ENCODE measurements at places on chromosomes 2 and 18.

GRCh38 chr2:30188292-30188691 is 41.5 kb downstream of the YPEL5 start:
- no peak for DNase-seq

DNA sequence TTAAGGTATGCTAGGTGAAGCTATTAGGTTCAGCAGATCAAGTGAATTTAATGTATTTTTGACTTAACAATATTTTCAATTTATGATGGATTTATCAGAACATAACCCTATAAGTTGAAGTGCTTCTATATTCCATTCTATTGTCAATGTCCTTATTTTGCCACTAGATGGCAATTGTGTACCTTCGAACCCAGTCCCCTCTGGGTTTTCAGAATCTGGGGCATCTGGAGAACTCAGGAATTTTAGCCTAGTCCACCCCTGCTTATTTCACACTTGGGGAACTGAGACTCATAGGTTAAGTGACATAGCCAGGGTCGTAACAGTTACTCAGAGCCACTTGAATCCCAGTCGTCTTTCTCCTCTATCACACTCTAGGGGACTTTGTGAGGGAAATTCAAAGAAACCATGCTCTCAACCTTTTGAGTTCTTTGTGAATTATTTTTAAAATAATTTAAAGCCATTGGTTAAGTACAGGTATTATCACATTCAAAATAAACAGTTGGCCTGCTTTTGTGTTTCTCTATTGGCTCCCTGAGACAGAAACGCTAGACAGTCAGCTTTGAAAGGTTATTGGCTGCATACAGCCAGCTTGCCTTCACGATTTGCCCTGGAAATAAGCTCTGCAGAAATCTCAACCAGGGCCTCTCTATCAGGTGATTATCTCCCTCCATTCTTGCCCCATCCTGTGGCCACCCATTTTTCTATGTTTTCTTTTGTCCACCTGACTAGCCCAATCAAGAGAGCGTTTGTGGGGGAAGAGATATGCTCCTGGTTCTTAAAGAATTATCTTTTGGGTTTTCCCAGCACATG is 145.0 kb downstream of the TTC27 start:
- DNase-seq, result peak; percentile 25

GRCh38 chr2:216692636-216693413 is 2.5 kb downstream of the IGFBP5 start:
- peak; percentile 87 for DNase-seq

DNA sequence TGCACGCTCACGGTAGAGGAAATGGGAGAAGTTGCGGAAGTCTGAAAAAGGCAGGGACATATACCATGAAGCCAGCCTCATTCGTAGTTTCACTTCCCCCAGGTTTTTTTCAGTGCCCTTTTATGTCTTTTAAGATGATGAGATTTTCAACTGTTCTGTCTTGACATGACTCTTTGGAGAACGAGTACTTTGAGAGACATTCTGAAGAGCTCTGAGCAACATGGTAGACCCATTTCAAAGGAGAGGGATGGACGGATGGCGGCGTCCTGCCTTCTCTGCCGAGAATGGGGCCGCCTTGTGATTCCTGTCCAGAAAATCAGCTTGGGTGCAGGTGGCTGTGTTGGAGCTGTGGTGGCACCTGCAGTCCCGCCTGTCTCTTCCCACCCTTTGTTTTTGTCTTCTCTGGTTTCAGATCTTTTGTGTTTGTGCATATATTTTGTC is 41.7 kb downstream of the SH3BP4 start:
- DNase-seq, result no peak

DNA sequence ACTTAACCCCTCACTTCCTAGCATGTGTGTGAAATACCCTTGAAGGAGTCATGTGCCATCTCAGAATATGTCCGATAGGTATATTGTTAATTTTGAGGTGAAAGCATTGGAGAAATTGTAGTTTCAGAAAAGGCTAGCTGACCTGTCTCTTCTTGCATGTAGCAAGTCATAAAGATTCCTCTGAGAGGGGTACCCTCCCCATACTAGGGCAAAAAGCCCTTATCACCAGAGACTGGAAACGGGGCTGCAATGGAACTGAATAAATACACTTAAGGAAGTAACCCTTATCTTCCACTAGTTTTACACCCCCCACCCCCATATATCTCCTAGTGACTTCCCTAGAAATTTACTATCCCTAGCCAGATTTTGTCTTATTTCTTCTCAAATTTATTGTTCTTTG is 1.8 kb upstream of the SF3B6 start:
- no peak for DNase-seq

GRCh38 chr18:74589021-74589420 is 8.6 kb upstream of the ZNF407 start:
- DNase-seq, result no peak

- no peak for DNase-seq
Observed at GRCh38 chr18:11148680-11149440, 509 bp downstream of the PIEZO2 start.

DNA sequence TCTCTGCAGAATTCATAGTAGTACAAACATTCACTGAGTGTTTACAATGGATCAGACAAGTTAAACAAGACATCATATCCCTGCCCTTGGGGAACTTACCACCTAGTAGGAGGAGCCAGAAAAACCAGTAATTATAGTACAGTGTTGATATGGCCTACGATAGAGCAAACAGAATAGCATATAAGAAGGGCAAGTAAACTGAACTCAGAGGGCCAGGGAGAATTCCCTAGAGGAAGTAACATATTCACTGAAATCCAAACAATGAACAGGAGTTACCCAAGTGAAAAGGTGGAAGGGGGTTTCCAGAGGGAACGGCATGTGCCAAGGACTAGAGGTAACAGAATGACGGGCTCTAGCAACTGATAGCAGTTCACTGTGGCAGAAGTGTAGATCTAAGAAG is 34.1 kb downstream of the NHEJ1 start:
- no peak for DNase-seq

- no peak for DNase-seq
Observed at GRCh38 chr2:38438133-38438882, 61.2 kb upstream of the ATL2 start.

- DNase-seq, result no peak
Observed at GRCh38 chr18:8816220-8816619, 110.9 kb downstream of the MTCL1 start.

DNA sequence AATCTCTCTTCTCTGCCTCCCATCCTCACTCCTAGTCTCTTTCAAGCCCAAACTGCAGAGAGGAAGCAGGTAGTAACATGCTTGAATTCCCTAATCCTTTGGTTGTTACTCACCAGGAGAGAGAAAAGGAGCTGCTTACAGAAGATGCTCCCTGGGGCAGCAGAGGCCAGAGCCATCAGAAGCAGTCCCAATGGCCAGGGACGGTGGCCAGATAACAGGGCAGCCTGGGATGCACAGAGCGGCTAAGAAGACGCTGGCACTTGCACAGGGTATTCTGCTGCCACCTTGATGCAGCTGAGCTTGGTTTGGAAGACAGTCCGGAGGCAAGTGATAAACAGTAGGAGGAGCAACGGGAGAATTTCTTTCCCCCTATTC is 250 bp downstream of the DSC1 start:
- DNase-seq, result no peak

- DNase-seq, result no peak
Observed at GRCh38 chr2:172404824-172405223, 22.6 kb upstream of the ITGA6 start.

GRCh38 chr2:179181002-179181401 is 83.6 kb downstream of the SESTD1 start:
- no peak for DNase-seq

DNA sequence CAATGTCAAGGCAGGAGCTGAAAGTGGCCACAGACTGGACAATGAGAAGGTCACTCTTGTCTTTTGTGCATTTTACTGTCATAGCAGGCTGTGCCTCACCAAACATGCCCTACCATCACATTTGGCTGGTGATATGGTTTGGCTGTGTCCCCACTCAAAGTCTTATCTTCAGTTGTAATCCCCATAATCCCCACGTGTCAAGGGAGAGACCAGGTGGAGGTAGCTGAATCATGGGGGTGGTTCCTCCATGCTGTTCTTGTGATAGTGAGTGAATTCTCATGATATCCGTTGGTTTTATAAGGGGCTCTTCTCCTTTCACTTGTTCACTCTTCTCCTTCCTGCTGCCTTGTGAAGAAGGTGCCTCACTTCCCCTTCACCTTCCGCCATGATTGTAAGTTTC is 49.6 kb upstream of the STPG4 start:
- DNase-seq, result no peak

GRCh38 chr18:34773378-34773777 is 63.3 kb downstream of the DTNA start:
- no peak for DNase-seq

DNA sequence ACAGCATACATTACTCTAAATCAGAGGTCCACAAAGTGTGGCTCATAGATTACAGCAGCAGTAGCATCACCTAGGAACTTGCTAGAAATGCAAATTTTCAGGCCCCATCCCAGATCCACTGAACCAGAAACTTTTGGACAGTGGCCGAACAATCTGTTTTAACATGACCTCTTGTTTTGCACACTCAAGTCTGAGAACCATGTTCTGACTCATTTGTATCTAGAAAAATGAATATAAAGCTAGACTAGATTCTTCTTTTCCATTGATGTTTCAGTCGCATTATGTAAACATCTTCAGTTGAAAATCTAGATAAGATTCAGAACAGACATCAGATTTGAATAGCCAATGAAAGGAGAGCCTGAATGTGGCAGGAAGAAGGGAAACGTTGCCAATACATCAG is 608.8 kb downstream of the LRP1B start:
- peak; percentile 71 for DNase-seq

GRCh38 chr2:209314653-209315052 is 109.2 kb upstream of the MAP2 start:
- no peak for DNase-seq

DNA sequence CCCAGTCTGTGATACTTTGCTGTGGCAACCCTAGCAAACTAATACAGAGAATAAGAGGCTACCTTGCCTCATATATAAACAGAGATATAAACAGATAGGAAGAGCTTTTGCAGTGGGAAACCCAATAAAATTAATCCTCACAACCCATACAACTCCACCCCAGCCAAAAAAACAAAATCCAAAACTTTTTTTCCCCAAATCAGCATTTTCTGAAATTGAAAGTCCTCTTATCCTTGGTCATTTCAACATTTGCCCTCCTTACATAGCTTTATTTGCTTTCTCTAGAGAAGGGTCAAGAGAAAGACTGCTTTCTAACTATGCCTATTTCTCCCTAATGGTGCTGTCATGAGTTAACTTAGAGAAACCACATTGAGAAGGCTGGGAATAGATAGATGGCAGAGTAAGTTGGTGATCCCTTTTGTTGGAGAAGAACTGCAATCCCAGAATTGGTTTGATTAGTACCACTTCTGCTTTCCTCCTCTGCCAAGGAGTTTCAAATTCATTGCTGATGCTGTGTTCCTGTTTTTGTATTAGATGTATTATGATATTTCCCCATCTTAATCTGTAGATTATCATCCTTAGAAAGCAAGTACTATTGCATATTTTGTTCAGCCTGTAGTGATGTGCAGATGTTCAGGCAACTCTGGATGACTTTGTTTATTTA is 76.5 kb upstream of the B3GNT2 start:
- DNase-seq, result no peak

GRCh38 chr2:180692322-180692721 is 288.1 kb upstream of the UBE2E3 start:
- DNase-seq, result no peak

GRCh38 chr2:33146102-33146501 is 199.3 kb downstream of the LTBP1 start:
- no peak for DNase-seq

GRCh38 chr2:36562973-36563532 is 34.9 kb downstream of the FEZ2 start:
- DNase-seq, result no peak

- no peak for DNase-seq
Observed at GRCh38 chr18:47949202-47949601, 18.7 kb upstream of the SMAD2 start.

GRCh38 chr2:200430017-200430416 is 79.9 kb downstream of the KCTD18 start:
- no peak for DNase-seq

DNA sequence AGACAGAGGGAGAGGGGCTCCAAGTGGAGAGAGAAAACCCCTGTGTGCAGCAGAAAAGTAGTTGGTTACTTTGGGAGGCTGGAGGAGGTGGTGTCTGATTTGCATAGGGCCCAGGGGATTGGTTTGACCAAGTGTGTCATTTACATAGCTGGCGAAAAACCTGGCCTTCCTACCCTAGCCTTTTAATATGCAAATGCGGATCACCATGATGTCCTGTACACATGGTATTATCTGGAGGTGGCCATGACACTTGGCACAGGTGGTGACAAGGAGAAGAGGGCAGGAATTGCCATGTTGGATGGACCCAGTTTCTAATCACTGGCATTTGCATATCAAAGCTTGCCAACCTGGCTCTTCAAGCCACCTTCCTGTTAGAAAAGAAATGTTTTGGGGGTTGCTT is 120.8 kb upstream of the CHAC2 start:
- no peak for DNase-seq

DNA sequence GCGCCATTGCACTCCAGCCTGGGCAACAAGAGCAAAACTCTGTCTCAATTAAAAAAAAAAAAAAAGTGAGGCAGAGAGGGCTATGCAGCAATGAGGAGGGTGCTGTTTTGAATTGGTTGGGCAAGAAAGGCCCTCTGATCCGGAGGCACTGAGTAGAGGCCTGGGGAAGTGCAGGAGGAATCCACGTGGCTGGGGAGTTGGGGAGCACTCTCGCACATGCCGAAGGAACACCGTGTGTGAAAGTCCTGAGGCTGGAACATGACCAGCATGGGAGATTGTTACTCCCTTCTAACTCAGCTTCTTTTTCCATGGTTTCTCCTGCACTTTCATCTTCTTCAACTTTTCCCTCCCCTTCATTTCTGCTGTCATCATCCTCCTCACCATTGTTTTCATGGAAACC is 347.9 kb upstream of the HS6ST1 start:
- no peak for DNase-seq

DNA sequence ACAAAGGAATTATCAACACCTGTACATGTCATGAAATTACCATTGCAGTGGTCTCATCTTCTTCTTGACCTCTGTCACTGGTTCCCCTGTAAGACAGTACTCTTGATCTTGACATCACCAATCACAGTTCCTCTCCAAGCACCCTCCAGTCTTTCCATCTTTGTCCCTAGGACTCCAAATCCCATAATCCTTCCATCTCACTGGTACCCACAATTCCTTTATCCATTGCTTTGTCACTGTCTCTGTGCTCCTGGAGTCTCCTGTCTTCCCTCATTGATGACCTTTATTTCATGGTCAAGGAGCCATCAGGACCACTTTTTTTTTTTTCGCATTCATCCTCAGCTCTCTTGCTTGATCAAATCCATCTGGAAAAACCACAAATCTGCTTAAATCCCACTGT is 56.7 kb downstream of the COL4A3 start:
- no peak for DNase-seq

- DNase-seq, result no peak
Observed at GRCh38 chr2:11764359-11764758, 17.9 kb downstream of the LPIN1 start.

GRCh38 chr18:13984080-13984479 is 68.7 kb upstream of the MC2R start:
- DNase-seq, result no peak

- no peak for DNase-seq
Observed at GRCh38 chr2:161070693-161071479, 89.3 kb upstream of the TANK start.

GRCh38 chr2:112887964-112888749 is 22.8 kb upstream of the IL37 start:
- DNase-seq, result no peak

All from NCI-H446 treated with DMSO at 0.1 percent for 48 hours (cell line).